DMS153 (cell line): ENCODE measurements at places on chromosomes 13 and 19.

GRCh38 chr19:47881757-47882156 is 4.4 kb downstream of the SULT2A1 start:
- no peak for DNase-seq

DNA sequence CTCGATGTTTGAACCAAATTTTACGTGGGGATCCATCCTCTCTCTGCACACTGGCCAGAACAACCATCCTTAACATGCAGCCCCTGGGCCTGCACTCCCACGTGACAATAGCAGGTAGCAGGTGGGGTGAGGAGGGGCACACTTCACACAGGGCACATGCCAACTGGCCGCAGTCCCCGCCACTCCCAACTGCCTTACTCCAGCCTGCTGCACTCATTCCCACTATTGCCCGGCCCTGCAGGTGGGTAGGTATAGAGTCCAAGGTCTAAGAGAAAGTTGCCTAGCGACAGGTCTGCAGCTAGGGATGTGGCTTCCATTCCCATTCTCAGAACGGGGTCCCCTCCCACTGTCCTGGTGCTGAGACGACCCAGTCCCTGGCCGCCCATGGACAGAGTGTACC is 18.0 kb downstream of the VRK3 start:
- DNase-seq: no peak

GRCh38 chr13:20702915-20703779 is at the start of gene IL17D:
Gene IL17D (plus strand): TSS chr13:20703699. CDS start chr13:20704002, 303 bp downstream.
- DNase-seq: no peak

GRCh38 chr13:29281932-29282495 is 313.5 kb downstream of the SLC7A1 start:
- DNase-seq: no peak

DNA sequence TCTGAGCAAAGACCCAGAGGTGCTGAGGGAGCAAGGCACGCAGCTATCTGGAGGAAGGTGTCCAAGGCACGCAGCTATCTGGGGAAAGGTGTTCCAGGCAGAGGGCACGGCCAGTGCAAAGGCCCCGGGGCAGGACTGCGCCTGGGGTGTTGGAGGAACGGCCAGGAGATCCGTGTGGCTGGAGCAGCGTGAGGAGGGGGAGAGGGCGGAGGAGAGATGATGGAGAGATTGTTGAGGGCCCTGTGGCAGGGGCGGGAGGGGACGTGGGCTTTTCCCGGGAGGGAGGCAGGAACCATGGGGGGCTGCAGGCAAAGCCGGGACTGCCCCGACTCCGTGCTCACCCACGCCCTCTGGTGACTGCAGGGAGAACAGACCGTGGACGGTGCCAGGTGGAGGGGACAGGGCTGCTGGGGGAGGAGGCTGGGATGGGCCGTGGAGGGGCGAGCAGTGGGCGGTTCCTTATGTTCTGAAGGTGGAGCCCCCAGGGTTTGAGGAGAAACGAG is 13.3 kb upstream of the MISP start:
- no peak for DNase-seq
